ENCODE measurements at places on chromosomes 7 and 10.

DNA sequence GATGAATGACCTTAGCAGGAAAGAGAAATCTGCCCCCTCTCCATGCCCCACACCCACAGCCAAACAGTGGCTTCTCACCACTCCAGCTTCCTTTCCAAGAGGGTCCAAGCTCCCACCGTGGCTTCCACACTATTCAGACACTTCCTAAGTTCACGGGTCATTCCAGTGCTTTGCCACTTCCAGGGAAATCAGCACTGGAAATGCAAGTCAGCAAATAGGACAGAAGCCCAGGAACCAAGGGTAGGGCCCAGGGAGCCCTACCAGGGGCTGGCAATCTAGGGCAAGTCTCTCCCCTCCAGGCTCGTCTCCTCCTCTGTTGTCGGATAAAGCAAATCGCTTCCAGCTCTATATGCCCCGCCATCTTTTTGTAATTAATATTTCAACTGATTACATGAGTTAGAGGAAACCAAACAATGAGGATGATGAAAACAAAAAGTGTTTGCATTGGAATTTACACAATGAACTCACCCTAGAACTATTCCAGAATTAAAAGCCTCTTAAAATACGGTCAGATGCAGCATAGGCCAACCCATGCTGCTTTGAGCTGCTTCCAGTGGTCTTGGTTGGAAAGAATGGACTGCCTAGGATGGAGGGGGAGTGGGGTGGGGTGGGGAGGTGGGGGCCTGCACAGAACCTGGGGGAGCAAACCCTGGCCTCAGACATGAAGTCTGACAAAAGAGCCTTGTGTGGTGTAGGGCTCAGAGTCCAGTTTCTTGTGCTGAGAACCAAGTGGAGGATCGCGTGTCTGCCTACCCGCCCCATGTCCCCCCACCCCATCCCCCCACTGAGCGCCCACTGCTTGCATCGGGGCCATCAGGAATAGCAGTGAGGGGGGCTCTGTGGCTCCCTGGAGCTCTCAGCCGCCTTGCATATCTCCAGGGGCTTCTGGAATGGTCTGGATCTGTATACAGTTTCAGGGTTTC, 74.6 kb upstream of the CPXM2 start:
- no peak for DNase-seq
- no peaks in the 10 kb centered on the region for H3K36me3 ChIP-seq
- H3K27ac ChIP-seq = no peak overlapping the region
- H3K4me3 ChIP-seq = no peak overlapping the region
- H3K4me1 ChIP-seq = no peaks in the 10 kb centered on the region

- H3K36me3 ChIP-seq = peaks cover 2% of the 10 kb centered on the region
- H3K4me3 ChIP-seq = no peak overlapping the region
- H3K4me1 ChIP-seq = peaks cover 4% of the 10 kb centered on the region
- no peak for DNase-seq
- H3K27me3 ChIP-seq = no peaks in the 10 kb centered on the region
Observed at GRCh38 chr7:42672339-42672999, 239.4 kb downstream of the C7orf25 start.

DNA sequence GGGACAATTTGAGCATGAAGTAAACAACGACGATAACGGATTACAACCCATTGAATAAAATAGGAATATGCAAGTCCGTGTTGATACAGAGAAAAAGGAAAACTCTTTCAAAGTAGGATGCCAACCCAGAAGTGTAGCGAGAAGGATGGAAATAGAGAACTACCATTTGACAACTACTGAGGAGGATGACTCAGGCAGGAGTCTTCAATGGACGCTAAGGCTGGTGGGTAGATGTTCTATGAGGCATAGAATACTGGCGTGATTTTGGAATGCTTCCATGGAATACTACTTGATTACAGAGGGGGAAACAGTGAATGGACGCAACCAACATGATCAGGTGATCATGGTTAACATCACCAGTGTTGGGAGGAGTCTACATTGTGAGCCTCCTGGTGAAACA, 828 bp upstream of the CFAP70 start:
- peaks cover 11% of the 10 kb centered on the region for H3K36me3 ChIP-seq
- no peak for DNase-seq
- H3K4me1 ChIP-seq = peaks cover 12% of the 10 kb centered on the region
- peaks cover 47% of the 10 kb centered on the region for H3K27me3 ChIP-seq

- H3K4me3 ChIP-seq = no peak overlapping the region
- peaks cover 2% of the 10 kb centered on the region for H3K27me3 ChIP-seq
- no peaks in the 10 kb centered on the region for H3K36me3 ChIP-seq
- H3K4me1 ChIP-seq = no peaks in the 10 kb centered on the region
- H3K27ac ChIP-seq = no peak overlapping the region
- no peak for DNase-seq
Observed at GRCh38 chr7:92973293-92973731, 136.9 kb upstream of the CDK6 start.

- no peaks in the 10 kb centered on the region for H3K4me1 ChIP-seq
- no peak overlapping the region for H3K4me3 ChIP-seq
- H3K36me3 ChIP-seq = no peaks in the 10 kb centered on the region
- DNase-seq = no peak
- H3K27ac ChIP-seq = no peak overlapping the region
Observed at GRCh38 chr10:64103750-64104470, 582.7 kb downstream of the REEP3 start.

- H3K27ac ChIP-seq = no peak overlapping the region
- H3K27me3 ChIP-seq = no peaks in the 10 kb centered on the region
- DNase-seq = no peak
- H3K4me1 ChIP-seq = peaks cover 4% of the 10 kb centered on the region
Observed at GRCh38 chr7:50665403-50666123, 100.4 kb upstream of the DDC start.

DNA sequence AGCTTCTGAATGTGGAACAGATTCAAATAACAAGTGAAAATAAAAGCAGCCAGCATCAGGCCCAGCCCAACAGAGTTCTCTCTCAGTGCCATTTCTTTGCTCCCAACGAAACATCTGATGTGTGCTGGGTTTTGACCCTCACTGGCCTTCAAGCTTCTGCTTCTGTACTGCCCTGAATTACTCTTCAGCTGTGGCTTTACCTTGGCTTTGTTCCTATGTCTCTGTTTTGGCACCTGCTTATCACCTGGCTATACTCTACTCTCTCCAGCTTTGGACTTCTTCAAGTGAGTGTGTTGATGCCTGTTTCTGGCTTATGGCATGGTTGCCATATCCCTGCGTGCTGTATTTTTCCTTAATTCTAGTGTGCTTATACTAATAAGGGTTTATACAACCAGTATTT, 768.3 kb downstream of the SORCS1 start:
- DNase-seq = no peak
- no peak overlapping the region for H3K4me3 ChIP-seq
- no peak overlapping the region for H3K27ac ChIP-seq
- H3K27me3 ChIP-seq = no peaks in the 10 kb centered on the region
- no peaks in the 10 kb centered on the region for H3K4me1 ChIP-seq
- H3K36me3 ChIP-seq = no peaks in the 10 kb centered on the region

- no peaks in the 10 kb centered on the region for H3K27me3 ChIP-seq
- H3K27ac ChIP-seq = no peak overlapping the region
- no peak overlapping the region for H3K4me3 ChIP-seq
- no peak for DNase-seq
- H3K36me3 ChIP-seq = no peaks in the 10 kb centered on the region
Observed at GRCh38 chr7:46080595-46081159, 159.6 kb upstream of the IGFBP3 start.

DNA sequence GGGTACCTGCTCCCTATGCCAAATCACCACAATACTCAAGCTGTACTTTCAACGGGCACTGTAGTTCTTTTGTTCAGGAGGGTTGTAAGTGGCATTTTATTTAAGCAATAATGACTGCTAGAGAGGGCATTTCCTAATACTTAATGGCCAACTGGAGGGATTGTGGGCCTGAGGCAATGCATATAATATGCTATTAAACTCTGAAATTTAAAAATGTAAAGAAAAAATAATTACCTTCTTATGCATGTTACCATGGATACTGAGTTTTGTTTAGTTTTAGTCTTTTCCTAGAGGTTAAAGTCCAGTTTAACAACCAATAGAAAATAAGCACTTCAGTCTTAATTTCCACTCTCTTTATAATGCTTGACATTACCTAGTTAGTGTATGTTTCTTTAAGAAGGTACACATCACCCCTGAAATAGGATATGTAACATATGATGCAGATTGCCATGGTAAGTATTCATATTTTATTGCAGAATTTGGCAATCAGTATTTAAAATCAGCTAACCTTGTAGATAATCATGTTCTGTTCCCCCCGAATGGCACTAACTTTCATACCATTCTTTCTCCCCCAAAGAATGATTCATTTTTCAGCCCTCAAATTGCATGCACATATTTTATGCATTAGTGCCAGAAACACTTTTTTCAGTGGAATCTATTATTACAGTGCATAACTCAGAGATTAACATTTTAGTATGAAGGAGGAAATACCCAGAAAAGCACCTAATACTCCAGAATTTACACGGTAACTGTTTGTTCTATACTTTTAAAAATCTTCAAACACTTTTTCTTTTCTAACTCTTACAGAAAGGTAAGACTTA, 90.3 kb upstream of the ZNF438 start:
- H3K36me3 ChIP-seq = no peaks in the 10 kb centered on the region
- no peaks in the 10 kb centered on the region for H3K27me3 ChIP-seq
- DNase-seq = no peak
- peak overlapping the region; percentile 35 for H3K27ac ChIP-seq
